ENCODE measurements at places on chromosomes 7 and 10.

- DNase-seq, result no peak
Measured at GRCh38 chr7:24049296-24049695, 234.7 kb upstream of the NPY start.

- DNase-seq, result no peak
Measured at GRCh38 chr7:41241641-41242040, 461.2 kb downstream of the INHBA start.

DNA sequence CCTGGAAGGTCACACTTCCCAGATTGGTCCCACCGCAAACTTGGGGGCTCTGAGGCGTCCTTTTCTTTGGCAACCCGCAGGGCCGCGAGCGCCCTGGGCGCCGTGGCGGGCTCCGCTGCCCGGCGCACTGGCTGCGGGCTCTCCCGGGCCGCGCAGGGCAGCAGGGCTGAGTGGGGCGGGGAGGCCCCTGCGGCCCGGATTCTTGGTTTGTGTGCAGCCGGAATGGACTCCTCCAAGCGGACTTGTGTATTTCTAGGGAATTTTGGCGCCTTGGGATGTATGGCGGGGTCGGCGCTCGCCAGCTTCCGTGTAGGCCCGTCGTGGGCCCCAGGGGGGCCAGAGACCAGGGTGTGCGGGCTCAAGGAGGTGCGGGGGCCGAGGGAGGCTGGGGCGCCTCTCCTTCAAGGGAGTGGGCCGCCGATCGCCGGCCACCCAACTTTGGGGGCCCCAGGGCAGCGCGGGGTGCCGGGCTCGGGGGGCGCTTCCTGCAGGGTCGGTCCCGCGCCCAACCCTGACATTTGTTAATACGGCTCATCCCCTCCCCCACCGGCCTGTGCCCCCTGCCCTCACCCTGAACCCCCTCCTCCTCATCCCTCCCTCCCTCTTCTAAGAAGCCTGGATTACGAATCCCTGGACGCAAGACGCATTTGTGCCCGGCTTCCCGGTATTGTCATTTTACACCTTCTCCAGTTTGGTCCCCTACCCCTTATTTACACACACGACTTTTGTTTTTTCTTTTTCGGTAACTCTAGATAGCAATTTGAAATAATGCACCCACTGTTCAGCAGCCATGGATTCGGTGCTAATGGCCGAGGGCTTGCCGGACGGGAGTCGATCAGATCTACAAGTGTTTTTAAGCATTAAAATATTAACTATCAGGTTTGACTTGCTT lies 2.5 kb downstream of the TCF7L2 start:
- DNase-seq, result peak; percentile 51

GRCh38 chr7:112886208-112886607 lies 96.0 kb upstream of the TMEM168 start:
- DNase-seq, result no peak
